ENCODE measurements at places on chromosomes 6 and 20.

DNA sequence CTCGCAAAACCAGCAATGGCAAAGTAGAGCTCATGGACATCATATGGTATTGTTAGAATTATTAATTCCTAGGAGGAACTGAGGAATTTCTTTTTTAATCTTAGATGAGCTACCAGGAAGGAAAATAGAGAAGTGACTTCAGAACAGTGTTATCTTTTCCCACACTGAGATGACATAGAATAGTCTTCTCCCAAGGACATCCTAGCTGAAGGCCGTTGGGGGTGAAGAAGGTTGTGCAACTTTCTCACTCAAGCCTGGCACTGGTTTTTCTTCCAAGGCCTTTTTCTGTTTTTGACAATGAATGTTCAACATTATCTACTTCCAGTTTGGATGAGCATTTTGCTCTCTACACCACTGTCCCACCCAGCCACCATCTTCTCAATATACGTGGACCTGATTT lies 35.8 kb upstream of the MAS1 start:
- no peak for DNase-seq

DNA sequence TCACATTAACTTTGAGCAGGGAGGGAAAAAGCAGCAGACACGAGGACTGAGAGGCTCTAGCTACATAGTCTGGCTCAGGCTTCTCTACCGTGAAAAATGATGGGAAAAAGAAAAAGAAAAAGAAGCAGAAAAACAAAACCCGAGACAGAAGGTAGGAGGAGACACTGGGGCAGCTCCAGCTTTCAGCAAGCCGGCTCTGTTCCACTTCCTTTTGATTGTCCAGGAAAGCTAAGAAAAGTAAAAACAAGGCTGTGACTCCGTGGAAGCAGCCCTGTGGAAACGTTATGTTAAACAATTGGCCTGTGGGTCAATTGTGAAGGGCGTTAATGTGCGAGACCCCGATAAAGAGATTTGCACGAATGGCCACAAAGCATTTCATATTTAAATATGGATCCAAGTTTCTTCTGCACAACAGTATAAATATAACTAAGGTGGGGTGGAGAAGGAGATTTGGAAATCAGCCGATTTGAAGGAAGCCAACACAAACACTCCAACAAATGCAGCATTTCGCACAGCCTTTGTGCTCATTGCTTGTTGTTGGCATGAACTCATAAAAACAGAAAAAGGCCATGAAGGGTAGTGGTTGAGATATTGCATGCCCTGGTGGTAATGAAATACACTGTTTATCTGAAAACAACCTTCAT lies 236.9 kb upstream of the JAG1 start:
- no peak for DNase-seq

GRCh38 chr6:22043284-22043962 lies 253.4 kb downstream of the PRL start:
- no peak for DNase-seq

DNA sequence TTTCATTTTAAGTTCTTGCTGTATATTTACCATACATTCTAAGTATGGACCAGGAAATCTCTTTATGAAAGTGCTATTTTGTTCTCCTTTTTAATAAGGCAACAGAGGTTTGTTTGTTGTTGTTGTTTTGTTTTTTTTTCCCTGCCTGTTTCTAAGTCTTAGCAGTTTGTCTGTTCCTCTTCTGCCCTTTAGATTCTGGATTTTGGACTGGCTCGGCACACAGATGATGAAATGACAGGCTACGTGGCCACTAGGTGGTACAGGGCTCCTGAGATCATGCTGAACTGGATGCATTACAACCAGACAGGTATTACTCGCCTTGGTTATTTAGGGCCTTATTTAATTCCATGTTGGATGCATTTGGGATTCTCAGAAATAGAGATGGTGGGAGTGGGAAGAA lies 48.0 kb downstream of the MAPK14 start:
- DNase-seq = peak; percentile 19

- no peak for DNase-seq
Measured at GRCh38 chr6:70636596-70636995, 31.1 kb upstream of the SMAP1 start.

GRCh38 chr20:63642527-63643247 lies 10.5 kb downstream of the STMN3 start:
- no peak for DNase-seq

- DNase-seq = no peak
Measured at GRCh38 chr6:100595456-100595855, 130.7 kb upstream of the SIM1 start.
